ENCODE measurements at places on chromosomes 5 and 9.

DNA sequence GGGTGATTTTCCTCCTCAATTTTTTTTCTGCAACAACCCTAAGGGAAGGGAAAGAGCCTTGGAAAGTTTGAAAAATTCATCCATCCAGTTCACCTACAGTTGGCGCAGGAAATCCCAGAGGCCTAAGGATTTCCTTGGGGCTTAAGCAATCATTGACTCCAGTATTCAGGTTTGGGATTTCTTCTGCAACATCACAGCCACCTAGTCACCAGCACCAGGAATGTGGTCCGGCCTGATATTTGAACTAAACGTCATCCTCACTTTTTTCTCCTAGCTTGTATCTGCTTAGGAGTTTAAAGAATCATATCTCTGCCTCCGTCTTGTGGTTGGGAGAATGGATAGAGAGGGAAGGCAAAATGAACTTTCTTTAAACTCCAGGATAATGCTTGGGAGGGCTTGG lies 20.2 kb upstream of the TLE4 start:
- DNase-seq = no peak

DNA sequence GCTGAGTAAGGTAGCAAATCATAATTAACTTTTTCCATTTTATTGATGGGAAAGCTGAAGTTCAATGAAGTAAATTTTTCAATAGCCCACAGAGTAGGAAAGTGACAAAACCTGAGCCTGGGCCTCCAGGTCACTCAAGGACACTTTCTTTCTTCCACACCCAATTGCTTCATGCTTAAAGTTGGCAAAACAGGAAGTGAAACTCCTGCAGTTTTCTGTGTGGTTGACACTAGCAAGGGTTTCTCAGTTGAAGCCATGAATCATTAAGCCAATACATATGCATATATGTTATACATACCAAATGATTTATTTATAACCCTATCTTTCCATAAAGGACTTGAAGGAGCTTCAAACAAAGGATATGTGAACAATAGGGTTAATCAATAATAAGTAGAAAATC lies 13.9 kb downstream of the TLR4 start:
- no peak for DNase-seq

GRCh38 chr5:134275822-134276221 lies 49.9 kb upstream of the PPP2CA start:
- DNase-seq = no peak

- no peak for DNase-seq
Observed at GRCh38 chr9:100478192-100478591, 5.2 kb downstream of the TMEFF1 start.
